ENCODE measurements at places on chromosomes 7 and 10.

DNA sequence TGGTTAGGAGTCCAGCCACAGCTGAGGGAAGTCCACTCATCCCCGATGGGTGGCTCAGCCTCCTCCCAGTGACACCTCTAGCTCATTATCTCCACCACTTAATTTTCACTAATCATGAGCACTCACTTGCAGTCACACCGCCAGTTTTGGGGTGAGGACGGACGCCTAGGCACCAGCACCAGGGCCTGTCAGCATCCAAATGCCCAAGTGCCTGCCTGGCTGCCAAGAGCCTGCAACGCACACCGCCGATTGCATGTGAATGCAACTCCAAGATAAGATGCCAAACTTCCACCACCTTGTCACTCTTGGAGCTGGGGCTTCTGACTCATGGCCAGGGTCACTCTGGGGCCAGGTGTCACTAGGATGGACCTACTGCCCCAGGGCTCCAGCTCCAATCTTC is 24.4 kb upstream of the SMARCD3 start:
- no peak for DNase-seq

DNA sequence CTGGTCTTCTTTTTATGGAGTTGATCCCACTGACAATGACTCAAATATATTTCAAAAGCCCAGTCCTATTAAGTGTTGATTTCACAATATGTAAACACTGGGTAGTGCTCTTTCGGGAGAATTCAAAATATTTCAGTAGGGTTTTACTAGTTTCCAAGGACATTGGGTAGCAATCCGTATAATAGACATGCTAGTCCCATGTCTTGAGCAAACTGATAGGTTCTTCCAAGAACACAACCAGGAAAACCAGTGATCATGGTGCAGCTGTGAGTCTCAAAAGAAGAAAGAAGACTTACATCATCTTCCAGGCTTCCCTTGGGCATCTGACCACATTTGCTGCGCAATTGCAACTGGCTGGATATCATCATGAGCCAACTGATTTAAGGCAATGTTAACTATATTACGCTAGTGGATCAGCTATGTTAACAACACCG is 59.3 kb upstream of the APBB1IP start:
- DNase-seq: no peak

- no peak for DNase-seq
Measured at GRCh38 chr7:157429680-157430224, 92.9 kb downstream of the DNAJB6 start.

- DNase-seq: no peak
Measured at GRCh38 chr10:80709866-80710265, 172.2 kb downstream of the SH2D4B start.

DNA sequence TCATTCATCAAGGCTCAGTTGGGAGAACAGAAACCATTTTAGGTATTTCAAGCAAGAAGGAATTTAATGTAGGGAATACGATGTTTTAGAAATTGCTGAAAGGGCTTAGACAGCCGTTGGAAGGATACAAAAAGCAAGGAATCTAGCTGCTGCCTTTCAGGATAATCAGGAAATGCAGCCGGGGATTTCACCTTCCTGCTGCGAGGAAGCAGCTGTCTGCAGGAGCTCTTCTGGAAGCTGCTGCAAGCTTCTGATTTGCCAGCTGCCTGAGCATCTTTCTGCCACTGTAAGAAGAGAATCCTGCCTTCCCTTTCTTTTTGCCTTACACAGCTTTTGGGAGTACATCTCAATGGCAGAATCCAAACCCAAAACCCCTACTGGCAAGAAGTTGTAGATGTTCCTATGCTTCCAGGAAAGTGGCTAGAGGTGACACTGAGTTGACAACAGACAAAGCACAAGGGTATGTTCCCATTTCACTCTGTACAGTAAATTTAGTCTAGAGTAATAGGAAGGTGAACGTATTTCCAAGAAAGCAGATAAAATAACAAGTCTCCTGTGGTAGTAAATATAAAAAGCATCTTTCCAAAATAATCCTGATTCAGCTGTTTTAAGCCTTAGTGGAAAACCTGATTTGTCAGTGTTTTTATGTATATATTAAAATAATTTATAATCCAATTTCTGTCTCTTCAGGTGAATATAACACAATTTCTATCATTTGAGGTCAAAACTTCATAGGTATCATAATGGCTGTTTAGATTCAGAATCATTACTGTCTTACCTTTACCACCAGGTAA is 148.4 kb upstream of the LRGUK start:
- no peak for DNase-seq

DNA sequence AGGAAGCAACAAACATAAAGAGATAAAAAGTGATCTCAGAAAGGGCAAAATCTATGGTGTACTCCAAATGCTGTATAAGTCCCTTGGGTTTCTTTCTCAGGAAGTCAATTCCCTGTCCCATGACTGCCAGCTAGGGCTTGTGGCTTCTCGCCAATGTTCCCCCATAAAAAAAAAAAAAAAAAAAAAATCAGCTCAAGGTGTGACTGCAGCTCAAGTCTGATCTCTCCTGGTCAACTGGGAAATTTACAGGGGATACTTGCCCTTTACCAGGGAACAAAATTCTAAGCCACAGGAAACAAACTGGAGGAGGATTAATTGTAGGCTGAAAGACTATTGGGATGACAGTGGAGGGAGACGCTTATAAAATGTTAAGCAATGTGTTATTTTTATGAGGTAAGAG is 76.0 kb downstream of the PCGF5 start:
- no peak for DNase-seq
